SK-MEL-5 (cell line): ENCODE measurements at places on chromosomes 3 and 15. TPM values are rescaled to one million over a fixed set of nuclear protein-coding genes. Genes with fewer than 3 reads are reported as not detected.

Gene MINAR1
- total RNA-seq: 2.4 and 2.5 TPM in 2 replicates

Gene IGSF11
- 64.6 and 66.5 TPM in 2 replicates for total RNA-seq

Gene SLC28A1
- not detected in 2 replicates for total RNA-seq

Gene VGLL3
- 0.05 and 0.08 TPM in 2 replicates for total RNA-seq

Gene ATP8B4
- total RNA-seq: 1.2 and 2.0 TPM in 2 replicates

Gene CACNA2D3
- total RNA-seq: not detected in 2 replicates

Gene PLA2G4B
- total RNA-seq: 0.61 and 3.1 TPM in 2 replicates

Gene KIF7
- total RNA-seq: 2.1 and 2.3 TPM in 2 replicates

Gene MED12L
- total RNA-seq: 0.72 and 0.92 TPM in 2 replicates

Gene UACA
- total RNA-seq: 24.4 and 27.1 TPM in 2 replicates

Gene SAXO2
- 0.43 TPM in 1 of 2 replicates, not detected in the other for total RNA-seq

Gene CHRM5
- total RNA-seq: not detected in 2 replicates

Gene POLQ
- total RNA-seq: 5.6 and 5.7 TPM in 2 replicates

Gene SELENOT
- 176 and 191 TPM in 2 replicates for total RNA-seq

Gene CEP19
- 4.5 and 6.7 TPM in 2 replicates for total RNA-seq

Gene GRAMD1C
- 4.1 and 5.2 TPM in 2 replicates for total RNA-seq

Gene B3GALNT1
- 0.45 and 0.67 TPM in 2 replicates for total RNA-seq

Gene HTR3E
- total RNA-seq: not detected in 2 replicates

Gene DOCK3
- 0.11 and 0.26 TPM in 2 replicates for total RNA-seq

Gene RGMA
- not detected in 2 replicates for total RNA-seq

Gene SEMA3G
- total RNA-seq: 0.40 and 0.43 TPM in 2 replicates

Gene C3orf85
- total RNA-seq: not detected in 2 replicates

Gene ADGRG7
- not detected in 2 replicates for total RNA-seq

Gene GNAI2
- total RNA-seq: 73.8 and 77.3 TPM in 2 replicates

Gene TNNC1
- total RNA-seq: 0.24 and 0.42 TPM in 2 replicates

Gene HYAL1
- 0.24 and 1.1 TPM in 2 replicates for total RNA-seq

Gene SETD2
- total RNA-seq: 17.1 and 17.5 TPM in 2 replicates

Gene CLRN1
- not detected in 2 replicates for total RNA-seq

Gene CLSTN2
- not detected in 2 replicates for total RNA-seq

Gene LRRIQ4
- not detected in 2 replicates for total RNA-seq

Gene SNURF
- 2.3 and 3.2 TPM in 2 replicates for total RNA-seq

Gene SERPINI2
- not detected in 2 replicates for total RNA-seq

Gene SECISBP2L
- 36.4 and 38.1 TPM in 2 replicates for total RNA-seq

Gene SLC27A2
- total RNA-seq: 0.13 and 0.34 TPM in 2 replicates

Gene ACTC1
- not detected in 2 replicates for total RNA-seq

Gene SAMMSON
- total RNA-seq: 26.3 and 26.5 TPM in 2 replicates

Gene PATL2
- 0.19 and 0.21 TPM in 2 replicates for total RNA-seq

Gene SLITRK3
- total RNA-seq: not detected in 2 replicates

Gene CMTM7
- 19.0 and 23.3 TPM in 2 replicates for total RNA-seq

Gene ETFA
- 157 and 159 TPM in 2 replicates for total RNA-seq

Gene EXOG
- 4.8 and 6.1 TPM in 2 replicates for total RNA-seq

Gene ATP13A4
- total RNA-seq: not detected in 2 replicates

Gene MST1
- total RNA-seq: 4.3 and 5.4 TPM in 2 replicates

Gene AP3B2
- total RNA-seq: 0.74 and 1.5 TPM in 2 replicates

Gene GOLGA8G
- not detected in 2 replicates for total RNA-seq

Gene SLC12A1
- total RNA-seq: 0.11 and 0.16 TPM in 2 replicates

Gene ROBO2
- 32.3 and 42.2 TPM in 2 replicates for total RNA-seq

Gene MKRN3
- not detected in 2 replicates for total RNA-seq

Gene TNFSF10
- total RNA-seq: 0.16 TPM in 1 of 2 replicates, not detected in the other

Gene PLAAT1
- 19.3 and 21.1 TPM in 2 replicates for total RNA-seq
